Transverse colon (tissue), 4 donors: ENCODE measurements at places on chromosomes 11 and 22. TPM values are rescaled to one million over a fixed set of nuclear protein-coding genes. Genes with fewer than 3 reads are reported as not detected.

The PYGM gene
- 2.6 TPM for total RNA-seq

The HPX gene
- total RNA-seq: 1.8 TPM

The TTLL1 gene
- total RNA-seq: 1.1 TPM

The MIOX gene
- total RNA-seq: not detected

The DUSP8 gene
- 13.3 TPM for total RNA-seq

The EIF3M gene
- total RNA-seq: 34.4 TPM

The INS gene
- not detected for total RNA-seq

The MB gene
- 9.0 TPM for total RNA-seq

The MYO7A gene
- total RNA-seq: 5.1 TPM

The PANX2 gene
- not detected for total RNA-seq

The NUDT8 gene
- 31.8 TPM for total RNA-seq

The TMEM138 gene
- total RNA-seq: 36.0 TPM

The SLC22A6 gene
- not detected for total RNA-seq

The PANX3 gene
- not detected for total RNA-seq

The SPI1 gene
- total RNA-seq: 8.6 TPM

The GATD1 gene
- 43.4 TPM for total RNA-seq
